ENCODE measurements at places on chromosomes 4 and X.

GRCh38 chr4:185379326-185380295 is 16.1 kb downstream of the LRP2BP start:
- DNase-seq = no peak

- no peak for DNase-seq
Measured at GRCh38 chr4:36320117-36320896, 38.9 kb downstream of the DTHD1 start.

- DNase-seq = no peak
Measured at GRCh38 chr4:100083289-100083688, 107.0 kb downstream of the DDIT4L start.

- DNase-seq = no peak
Measured at GRCh38 chr4:17797808-17798207, 12.7 kb downstream of the DCAF16 start.

GRCh38 chr4:169142391-169142790 is 128.4 kb downstream of the SH3RF1 start:
- no peak for DNase-seq

- DNase-seq = no peak
Measured at GRCh38 chr4:155903453-155903852, at the start of gene TDO2. TDO2 (plus strand) TSS chr4:155903696; CDS start chr4:155903759, 63 bp downstream.

- no peak for DNase-seq
Measured at GRCh38 chr4:109655396-109655795, 47.8 kb downstream of the CASP6 start.

GRCh38 chrX:43562372-43562771 is 93.7 kb upstream of the MAOA start:
- DNase-seq = no peak

DNA sequence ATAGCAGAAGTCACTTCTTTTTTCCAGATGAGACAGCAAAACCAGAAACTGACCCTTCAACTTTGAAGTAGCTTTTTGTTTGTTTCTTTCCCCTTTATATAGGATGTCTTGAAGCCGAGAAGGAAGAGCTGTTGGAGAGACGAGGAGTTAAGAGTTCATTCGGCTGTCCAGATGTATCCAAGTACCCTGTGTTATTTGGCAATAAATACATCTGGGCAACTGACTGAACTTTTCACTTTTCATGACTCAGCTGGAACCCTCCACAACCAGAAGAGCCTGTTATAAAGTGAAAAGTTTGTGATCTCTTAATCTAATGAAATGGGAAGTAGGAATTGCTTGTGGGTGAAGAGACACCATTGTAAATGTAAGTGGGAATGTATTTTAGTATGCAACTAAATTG is 131.2 kb downstream of the HTR2C start:
- no peak for DNase-seq

- no peak for DNase-seq
Measured at GRCh38 chr4:148874331-148874730, 432.1 kb upstream of the NR3C2 start.

Data from AG09309 (cell line).